ENCODE measurements at places on chromosomes 12 and 14.

DNA sequence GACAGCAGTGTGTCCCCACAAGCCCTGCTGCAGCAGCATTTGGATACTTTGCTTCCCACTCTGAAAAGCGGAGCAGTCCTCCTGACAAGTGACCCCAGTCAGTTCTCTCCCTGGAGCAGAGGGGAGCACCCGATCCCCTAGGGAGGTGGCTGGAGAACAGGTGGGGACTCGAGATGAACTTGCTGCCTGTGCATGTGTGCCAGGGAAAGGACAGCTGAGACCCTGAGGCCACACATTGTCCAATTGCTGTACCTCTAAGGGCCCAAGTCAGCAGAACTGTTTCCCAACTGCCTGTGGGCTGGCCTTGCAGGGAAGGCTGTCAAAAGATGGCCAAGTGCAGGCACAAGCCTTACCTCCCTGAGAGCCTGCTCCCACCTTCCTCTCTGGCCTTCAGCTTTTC lies 55.1 kb downstream of the IFT43 start:
- no peak for DNase-seq

GRCh38 chr14:88914956-88915355 lies 90.5 kb downstream of the TTC8 start:
- DNase-seq: no peak

- DNase-seq: no peak
Observed at GRCh38 chr12:124565656-124566160, 1.7 kb downstream of the NCOR2 start.

DNA sequence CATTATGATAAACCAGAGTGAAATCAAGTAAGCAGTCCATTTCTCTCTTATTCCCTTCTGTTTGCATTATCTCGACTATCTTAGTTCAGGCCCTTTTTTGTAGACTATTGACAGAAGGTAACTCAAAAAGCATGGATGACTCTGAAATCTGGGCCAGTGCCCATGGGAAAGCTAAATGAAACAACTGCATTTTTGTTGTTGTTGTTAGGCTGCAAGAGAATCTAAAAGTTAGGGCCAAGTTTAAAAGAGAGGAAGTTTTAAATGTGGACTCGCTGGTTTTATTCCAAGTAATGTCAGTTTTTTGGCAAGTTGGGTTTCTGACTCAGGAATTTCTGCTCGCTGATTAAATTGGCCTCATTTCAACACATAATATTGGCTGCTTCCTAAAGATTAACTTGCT lies 201.1 kb downstream of the PIK3C2G start:
- no peak for DNase-seq

DNA sequence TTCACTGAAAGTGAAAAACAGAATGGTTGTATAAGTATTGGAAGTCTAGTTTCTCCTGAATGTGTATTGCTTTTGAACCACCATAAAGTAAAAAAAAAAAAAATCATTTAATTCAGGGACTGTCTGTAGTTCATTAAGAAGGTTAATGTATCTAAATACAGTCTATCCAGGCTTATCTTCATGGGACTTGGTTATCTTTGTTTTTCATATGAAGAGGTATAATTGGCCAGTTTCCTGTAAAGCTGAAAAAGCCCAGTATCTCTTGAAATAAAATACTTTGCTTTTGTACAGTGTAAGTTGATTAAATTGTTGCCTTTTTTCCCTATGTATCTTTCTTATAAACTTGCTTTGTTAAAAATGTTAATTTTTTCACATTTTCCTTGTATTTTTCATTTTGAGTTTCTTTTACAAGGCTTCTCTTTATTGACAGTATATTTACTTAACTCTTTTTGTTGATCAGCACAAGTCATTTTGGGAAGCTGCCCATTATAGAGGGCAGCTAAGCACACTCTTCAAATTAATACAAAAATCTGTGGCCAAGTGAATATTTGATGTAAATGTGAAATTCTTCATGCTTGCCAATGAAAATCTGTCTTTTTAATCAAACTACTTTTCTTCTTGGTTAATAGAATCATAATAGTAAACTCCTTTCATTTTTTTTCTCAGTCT lies 156.0 kb downstream of the TMTC3 start:
- no peak for DNase-seq

- DNase-seq: no peak
Observed at GRCh38 chr14:103095210-103095778, 769 bp downstream of the EXOC3L4 start.

DNA sequence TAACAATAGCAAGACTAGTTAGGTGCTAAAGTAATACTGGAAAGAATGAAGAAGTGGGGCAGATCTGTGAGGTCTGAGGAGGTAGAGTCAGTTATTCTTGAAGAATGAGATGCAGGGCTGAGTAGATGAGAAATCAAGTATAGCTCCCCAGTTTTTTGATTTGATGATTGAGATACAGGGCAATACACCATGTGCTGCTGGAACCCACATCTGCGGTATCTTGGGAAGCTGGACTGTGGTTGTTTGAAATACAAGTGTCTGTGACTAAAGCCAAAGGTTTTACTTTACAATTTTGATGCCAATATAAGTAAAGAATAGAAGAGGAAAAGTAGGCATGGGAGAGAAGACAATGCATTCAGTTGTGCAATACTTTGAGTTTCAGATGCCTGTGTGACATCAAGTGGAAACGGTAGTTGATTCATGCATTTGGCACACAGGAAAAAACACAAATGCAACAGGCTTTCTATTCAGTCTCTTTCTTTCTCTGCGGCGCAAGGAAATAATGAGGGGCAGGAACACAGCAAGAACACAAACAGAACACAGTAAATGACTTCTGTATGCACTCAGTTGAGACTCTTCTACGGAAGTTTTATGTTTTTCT lies 190.2 kb upstream of the SLC38A2 start:
- no peak for DNase-seq

- DNase-seq: peak; percentile 29
Observed at GRCh38 chr12:5264006-5264405, 167.9 kb upstream of the NTF3 start.
